Activated B cell treated with CpG ODN at 0.5 μM for 24 hours (primary cell): ENCODE measurements at places on chromosomes 2 and 18. TPM values are rescaled to one million over a fixed set of nuclear protein-coding genes. Genes with fewer than 3 reads are reported as not detected.
A peak's percentile ranks its signal among the peaks of the same experiment; 100 is the strongest.

GRCh38 chr2:135208016-135208415, 155.9 kb downstream of the RAB3GAP1 start:
- H3K36me3 ChIP-seq: peaks cover 5% of the 10 kb centered on the region
- H3K27me3 ChIP-seq: no peaks in the 10 kb centered on the region
- no peaks in the 10 kb centered on the region for H3K4me1 ChIP-seq
- no peak overlapping the region for H3K4me3 ChIP-seq

DNA sequence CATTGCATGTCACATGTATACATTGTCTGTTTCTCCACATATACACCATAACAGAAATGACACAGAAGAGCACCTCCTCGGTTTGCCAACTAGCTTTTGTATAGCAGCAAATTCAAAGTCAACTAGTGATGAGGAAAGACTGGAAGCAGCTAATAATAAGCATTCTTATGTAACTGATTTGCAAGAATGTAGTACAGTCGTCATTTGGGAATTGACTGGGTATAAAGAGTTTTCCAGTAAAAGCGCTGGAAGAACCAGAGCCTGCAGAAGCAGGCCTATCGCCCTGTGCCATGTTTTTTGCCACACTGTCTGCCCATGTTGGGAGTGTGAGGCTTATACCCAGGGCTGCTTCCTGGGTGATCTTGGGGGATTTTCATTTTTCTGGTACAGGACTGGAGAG, 310.6 kb downstream of the GBX2 start:
- DNase-seq: no peak
- H3K4me1 ChIP-seq: no peaks in the 10 kb centered on the region
- no peak overlapping the region for H3K27ac ChIP-seq
- H3K4me3 ChIP-seq: no peak overlapping the region
- H3K27me3 ChIP-seq: peaks cover 4% of the 10 kb centered on the region

DNA sequence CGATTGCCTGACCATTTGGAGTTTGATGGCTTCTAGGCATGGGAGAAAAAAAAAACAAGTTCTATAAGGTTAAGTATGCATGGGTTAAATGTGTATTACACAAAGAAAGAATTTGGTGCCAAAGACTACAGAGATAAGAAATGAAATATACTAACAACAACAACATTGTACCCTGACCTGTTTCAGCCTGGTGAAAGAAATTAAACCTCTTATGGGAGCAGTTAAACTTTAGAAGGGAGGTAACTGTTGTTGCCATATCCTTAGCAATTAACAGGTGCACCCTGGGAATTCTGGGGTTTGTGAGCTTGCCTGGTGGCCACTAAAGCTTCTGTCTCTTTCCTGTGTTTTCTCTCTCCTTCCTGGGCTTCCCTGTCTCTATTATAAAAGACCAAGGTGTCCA, 6.5 kb upstream of the IFIH1 start:
- H3K36me3 ChIP-seq: no peaks in the 10 kb centered on the region
- H3K27me3 ChIP-seq: no peaks in the 10 kb centered on the region
- H3K4me3 ChIP-seq: no peak overlapping the region
- DNase-seq: no peak
- H3K4me1 ChIP-seq: peaks cover 20% of the 10 kb centered on the region

GRCh38 chr2:218958276-218958675, 1.2 kb upstream of the CDK5R2 start:
- H3K36me3 ChIP-seq: no peaks in the 10 kb centered on the region
- no peak for DNase-seq
- no peak overlapping the region for H3K27ac ChIP-seq
- peak overlapping the region; percentile 69 for H3K4me3 ChIP-seq
- H3K4me1 ChIP-seq: peaks cover 15% of the 10 kb centered on the region
- H3K27me3 ChIP-seq: peaks cover 51% of the 10 kb centered on the region

DNA sequence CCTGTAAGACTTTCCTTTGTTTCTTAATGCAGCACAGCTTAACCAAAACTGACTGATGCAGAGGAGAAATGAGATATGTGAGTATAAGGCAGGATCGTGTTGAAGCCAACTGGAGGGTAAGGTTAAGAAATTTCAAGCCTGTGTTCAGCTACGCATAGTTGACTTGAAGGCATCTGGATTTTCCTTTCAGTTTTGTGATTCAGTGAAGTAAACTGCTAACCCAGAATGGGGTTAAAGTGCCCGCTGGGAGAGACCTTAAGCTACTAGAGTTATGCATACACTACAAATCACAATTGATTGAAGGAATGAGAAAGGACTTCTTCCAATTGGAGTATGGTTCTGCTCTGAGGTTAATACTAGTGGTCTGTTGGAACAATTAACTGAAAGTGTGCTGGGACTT, 22.6 kb downstream of the THSD7B start:
- H3K27ac ChIP-seq: no peak overlapping the region
- no peak overlapping the region for H3K4me3 ChIP-seq
- no peaks in the 10 kb centered on the region for H3K27me3 ChIP-seq
- no peaks in the 10 kb centered on the region for H3K36me3 ChIP-seq

DNA sequence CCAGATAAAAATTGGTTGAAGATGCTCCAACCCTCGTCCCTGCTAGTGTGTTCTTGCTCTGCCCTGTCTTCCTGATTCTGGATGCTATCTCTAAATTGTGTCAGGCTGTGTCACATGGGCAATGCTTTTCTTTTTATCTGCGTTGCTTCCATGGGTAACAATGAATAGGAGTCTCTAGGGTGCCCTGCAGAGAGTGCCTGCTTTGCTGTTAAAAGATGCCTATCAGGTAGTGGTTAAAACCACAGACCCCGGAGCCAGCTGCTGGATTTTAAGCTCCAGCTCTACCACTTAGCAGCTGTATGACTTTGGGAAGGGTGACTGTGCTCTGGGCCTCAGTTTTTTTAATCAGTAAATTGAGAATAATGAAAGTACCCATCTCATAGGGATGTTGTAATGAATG, 340.3 kb downstream of the PLCL1 start:
- no peak overlapping the region for H3K27ac ChIP-seq
- DNase-seq: no peak
- no peaks in the 10 kb centered on the region for H3K27me3 ChIP-seq
- no peak overlapping the region for H3K4me3 ChIP-seq

GRCh38 chr2:217491271-217491670, 511.5 kb downstream of the TNS1 start:
- peaks cover 4% of the 10 kb centered on the region for H3K27me3 ChIP-seq
- no peak overlapping the region for H3K27ac ChIP-seq
- DNase-seq: no peak
- H3K4me3 ChIP-seq: no peak overlapping the region

GRCh38 chr2:12412898-12413305, 303.8 kb upstream of the TRIB2 start:
- no peak overlapping the region for H3K27ac ChIP-seq
- DNase-seq: no peak
- H3K27me3 ChIP-seq: no peaks in the 10 kb centered on the region
- H3K4me1 ChIP-seq: peaks cover 36% of the 10 kb centered on the region
- no peak overlapping the region for H3K4me3 ChIP-seq

- no peak for DNase-seq
- H3K27me3 ChIP-seq: peaks cover 7% of the 10 kb centered on the region
- H3K36me3 ChIP-seq: no peaks in the 10 kb centered on the region
- H3K4me3 ChIP-seq: no peak overlapping the region
- H3K27ac ChIP-seq: no peak overlapping the region
- H3K4me1 ChIP-seq: no peaks in the 10 kb centered on the region
Observed at GRCh38 chr2:151024696-151025251, 236.9 kb downstream of the RBM43 start.

DNA sequence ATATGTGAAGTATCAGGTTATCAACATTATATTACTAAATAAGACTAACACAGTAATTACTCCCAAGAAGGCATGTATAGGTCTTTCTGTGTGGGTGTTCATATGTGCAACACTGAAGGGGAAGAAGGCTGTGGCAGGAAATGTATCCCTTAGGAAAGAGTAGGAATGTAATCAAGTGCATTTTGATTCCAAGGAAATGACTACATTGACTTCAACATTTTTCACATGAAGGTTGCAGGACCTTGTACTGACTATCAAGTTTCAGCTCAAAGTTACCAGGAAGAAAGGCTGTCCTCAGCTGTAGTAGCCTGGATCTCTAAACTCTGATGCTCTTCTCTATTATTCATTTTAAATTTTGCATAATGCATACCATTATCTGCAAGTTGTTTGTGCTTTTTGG, 680.8 kb downstream of the NYAP2 start:
- H3K27ac ChIP-seq: no peak overlapping the region
- no peaks in the 10 kb centered on the region for H3K36me3 ChIP-seq
- no peak overlapping the region for H3K4me3 ChIP-seq
- no peaks in the 10 kb centered on the region for H3K4me1 ChIP-seq

DNA sequence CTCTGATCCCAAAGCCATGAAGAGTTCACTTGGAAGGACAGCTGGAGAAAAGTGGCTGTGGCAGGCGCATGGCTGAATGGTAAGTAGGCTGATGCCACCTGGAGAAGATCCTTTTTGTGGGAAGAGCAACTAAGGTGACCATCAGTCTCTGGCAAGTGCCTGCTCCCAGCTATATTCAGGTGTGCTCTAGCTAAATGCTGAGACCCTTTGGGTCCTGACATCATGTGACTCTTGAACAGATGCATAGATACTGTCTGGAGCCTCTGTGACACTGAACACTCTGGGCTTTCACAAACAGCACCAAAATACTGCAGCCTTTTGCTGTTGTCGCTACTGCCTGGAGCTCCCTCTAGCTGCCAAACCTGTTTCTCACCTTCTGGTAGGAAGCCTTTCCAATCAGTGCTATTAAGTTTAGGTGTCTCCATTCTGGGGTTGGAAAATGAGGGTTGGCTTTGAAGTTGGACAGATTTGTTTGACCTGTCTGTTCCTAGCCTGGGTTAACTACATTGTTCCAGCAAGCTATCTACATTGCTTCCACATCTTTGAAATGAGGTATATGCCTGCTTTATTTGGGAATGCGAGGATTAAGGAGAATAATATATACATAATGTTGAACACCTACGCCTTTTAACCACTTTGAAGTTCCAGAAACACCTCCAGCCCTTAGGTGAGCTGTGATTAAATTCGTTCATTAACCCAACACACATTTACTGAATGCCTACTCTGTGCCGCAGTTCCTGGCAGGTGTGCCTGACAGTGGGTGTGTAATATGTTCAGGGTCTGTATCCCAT, 3.1 kb downstream of the EGR4 start:
- H3K4me1 ChIP-seq: peaks cover 42% of the 10 kb centered on the region
- no peak overlapping the region for H3K27ac ChIP-seq
- no peak for DNase-seq
- H3K27me3 ChIP-seq: peaks cover 16% of the 10 kb centered on the region

DNA sequence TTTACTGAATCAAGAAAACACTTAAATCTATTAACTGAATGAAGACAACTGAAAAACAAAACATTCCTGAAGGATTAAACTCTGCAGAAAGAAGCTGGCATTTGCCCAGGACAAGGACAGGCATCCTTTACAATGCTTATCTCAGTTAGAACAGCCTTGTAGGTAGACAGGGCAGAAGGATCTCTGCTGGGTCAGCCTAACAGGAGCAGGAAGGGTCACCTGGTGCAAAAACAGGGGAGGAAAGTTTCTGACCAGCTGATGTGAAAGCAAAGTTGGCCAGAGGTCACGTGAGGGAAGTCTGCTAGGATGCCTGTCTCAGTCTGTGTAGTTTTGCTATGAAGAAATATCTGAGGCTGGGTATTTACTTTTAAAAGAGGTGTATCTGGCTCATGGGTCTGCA, 348.6 kb downstream of the ANAPC1 start:
- H3K4me1 ChIP-seq: peaks cover 14% of the 10 kb centered on the region
- no peak for DNase-seq
- H3K27me3 ChIP-seq: peaks cover 1% of the 10 kb centered on the region
- no peak overlapping the region for H3K4me3 ChIP-seq

DNA sequence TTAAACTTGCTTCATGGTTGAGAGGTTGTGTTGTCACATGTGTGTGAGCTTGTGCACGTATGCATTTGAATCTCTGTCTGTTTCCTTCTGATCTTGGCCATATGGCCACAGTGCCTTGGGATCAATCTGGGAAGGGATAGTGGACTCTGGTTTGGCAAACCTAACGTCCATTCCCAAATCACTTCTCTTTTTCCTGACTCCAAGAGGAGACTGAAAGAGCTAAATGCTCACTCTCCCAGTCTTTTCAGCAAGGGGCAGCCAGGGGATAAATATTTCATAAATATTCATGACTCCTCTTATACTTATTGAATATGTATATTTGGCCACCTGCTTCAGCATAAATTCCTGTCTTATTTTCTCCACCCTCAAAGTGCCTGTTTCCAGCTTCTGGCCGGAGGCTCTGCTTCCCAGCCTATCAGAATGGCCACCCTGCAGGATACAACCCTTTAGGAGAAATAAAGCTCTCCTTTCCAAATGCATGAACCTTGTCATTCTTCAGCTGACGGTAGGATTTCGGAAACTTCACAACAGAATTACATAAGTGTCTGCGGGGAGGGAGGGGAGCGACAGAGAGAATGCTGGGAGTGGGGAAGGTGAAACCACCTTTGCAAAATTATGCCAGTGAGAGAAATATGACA, 112.2 kb upstream of the COPS8 start:
- DNase-seq: no peak
- peaks cover 18% of the 10 kb centered on the region for H3K27me3 ChIP-seq
- H3K4me3 ChIP-seq: no peak overlapping the region

DNA sequence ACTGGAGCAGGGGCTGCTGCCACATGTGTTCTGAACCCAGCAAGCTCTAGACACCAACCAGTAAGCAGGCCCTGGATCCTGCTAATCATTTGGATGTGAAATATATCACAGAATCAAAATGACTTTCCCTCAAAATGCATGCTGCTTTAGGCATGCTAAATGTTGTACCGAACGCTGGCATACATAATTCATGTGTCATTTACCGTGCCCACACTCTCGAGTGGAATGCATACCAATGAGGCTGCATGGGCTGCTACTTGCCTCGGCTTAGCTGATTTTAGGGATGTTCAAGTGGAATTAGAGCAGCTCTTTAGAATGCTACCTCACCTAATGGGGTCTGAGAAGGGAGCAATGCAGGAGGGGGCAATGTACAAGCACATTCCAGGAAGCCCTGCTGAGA, 509.6 kb upstream of the RAB6C start:
- H3K27ac ChIP-seq: no peak overlapping the region
- peaks cover 1% of the 10 kb centered on the region for H3K27me3 ChIP-seq
- DNase-seq: no peak
- H3K4me1 ChIP-seq: no peaks in the 10 kb centered on the region
- H3K36me3 ChIP-seq: no peaks in the 10 kb centered on the region

TMEM150A gene
- total RNA-seq: 13.2 and 15.0 TPM in 2 replicates

MARCHF4 gene
- not detected in 2 replicates for total RNA-seq

SLC9A4 gene
- 0.05 and 0.11 TPM in 2 replicates for total RNA-seq

ALPI gene
- total RNA-seq: not detected in 2 replicates

SLC11A1 gene
- 0.89 and 0.93 TPM in 2 replicates for total RNA-seq

SOX11 gene
- 0.05 TPM in 1 of 2 replicates, not detected in the other for total RNA-seq

COLEC12 gene
- total RNA-seq: 0.05 TPM in 1 of 2 replicates, not detected in the other

CTAGE1 gene
- not detected in 2 replicates for total RNA-seq

ALKAL2 gene
- total RNA-seq: not detected in 2 replicates

PSMD1 gene
- 99.9 and 105 TPM in 2 replicates for total RNA-seq

CHRNG gene
- total RNA-seq: not detected in 2 replicates

PLCD4 gene
- total RNA-seq: 0.64 and 1.0 TPM in 2 replicates

MYOM1 gene
- 4.1 and 4.9 TPM in 2 replicates for total RNA-seq

KLHL30 gene
- not detected in 2 replicates for total RNA-seq

IGFBP5 gene
- not detected in 2 replicates for total RNA-seq
